ENCODE measurements at places on chromosomes 3 and 15. TPM values are rescaled to one million over a fixed set of nuclear protein-coding genes. Genes with fewer than 3 reads are reported as not detected.

The C3orf22 gene
- not detected for total RNA-seq

DNA sequence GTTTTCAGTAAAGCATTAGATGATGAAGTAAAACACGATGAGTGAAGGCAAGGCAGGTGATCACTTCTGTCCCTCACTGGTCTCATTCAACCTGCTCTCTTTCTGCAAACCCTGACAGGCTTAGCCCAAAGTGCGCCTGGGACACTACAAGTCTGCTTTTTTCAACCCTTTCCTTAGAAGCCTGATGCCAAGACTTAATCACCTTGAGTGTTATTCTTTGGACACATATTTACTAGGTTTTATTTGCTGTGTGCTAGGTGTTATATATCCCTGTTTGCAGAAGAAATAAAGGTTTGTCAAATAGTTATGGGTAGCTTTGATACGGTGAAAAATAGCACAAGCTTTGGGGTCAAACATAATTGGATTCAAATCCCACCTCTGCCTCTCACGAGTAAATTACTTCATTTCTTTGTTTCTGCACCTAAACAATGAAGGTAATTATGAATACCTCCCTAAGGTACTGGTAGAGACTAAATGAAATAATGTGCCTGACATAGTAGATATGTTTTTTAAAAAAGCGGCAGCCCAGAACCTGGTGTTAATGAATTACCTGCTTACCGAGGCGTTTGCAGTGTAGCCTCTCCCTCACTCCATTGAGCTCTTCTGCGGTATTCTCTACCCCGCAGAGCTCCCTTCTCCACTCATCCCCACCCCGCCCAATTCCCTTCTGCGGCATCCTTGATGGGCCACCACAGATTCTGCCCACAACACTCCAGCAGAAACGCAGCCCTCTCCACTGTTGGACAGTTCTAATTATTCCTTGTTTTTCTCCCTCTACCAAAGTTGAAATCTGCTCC is 269.0 kb upstream of the TPM1 start:
- no peak overlapping the region for H3K4me3 ChIP-seq
- H3K36me3 ChIP-seq: peaks cover 27% of the 10 kb centered on the region
- peaks cover 18% of the 10 kb centered on the region for H3K4me1 ChIP-seq
- H3K27ac ChIP-seq: no peak overlapping the region
- DNase-seq: no peak

DNA sequence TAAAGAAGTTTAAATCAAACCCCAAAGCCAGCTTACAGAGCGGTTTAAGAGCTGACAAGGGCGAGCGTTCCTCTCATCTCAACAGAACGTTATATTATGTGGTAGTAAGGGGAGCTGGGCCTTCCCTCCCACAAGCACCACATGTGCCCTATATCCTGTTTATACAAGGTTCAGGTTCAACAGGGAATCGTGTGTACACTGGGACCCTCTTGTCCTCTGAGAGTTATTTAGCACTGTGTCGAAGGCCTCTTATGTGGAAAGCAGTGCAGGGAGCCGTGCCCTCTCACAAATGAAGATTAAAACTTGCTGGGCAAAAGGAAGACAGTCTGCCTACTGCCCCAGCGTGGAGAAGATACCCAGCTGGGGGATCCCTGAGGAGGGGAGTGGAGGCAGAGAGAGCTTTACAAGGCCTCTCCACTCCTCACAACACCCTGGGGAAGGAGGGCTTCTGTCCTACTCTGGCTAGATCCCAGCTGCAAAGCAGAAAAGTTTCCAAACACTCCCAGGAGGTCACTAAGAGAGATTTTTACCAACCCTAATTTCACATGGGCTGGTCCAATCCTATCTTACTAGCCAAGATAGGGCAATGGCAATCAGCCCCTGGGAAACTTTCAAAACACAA is 2.9 kb downstream of the TLE3 start:
- no peak overlapping the region for H3K27ac ChIP-seq
- H3K36me3 ChIP-seq: peaks cover 31% of the 10 kb centered on the region
- H3K4me3 ChIP-seq: peak overlapping the region; percentile 92
- no peak for DNase-seq
- H3K4me1 ChIP-seq: peaks cover 26% of the 10 kb centered on the region

GRCh38 chr3:110569073-110569472 is 502.5 kb upstream of the NECTIN3 start:
- peaks cover 12% of the 10 kb centered on the region for H3K4me1 ChIP-seq
- no peak overlapping the region for H3K4me3 ChIP-seq
- no peaks in the 10 kb centered on the region for H3K36me3 ChIP-seq
- no peak for DNase-seq
- H3K27me3 ChIP-seq: no peaks in the 10 kb centered on the region

The DAZL gene
- total RNA-seq: not detected

GRCh38 chr3:113165841-113166240 is 45.5 kb upstream of the BOC start:
- no peak overlapping the region for H3K4me3 ChIP-seq
- DNase-seq: no peak
- H3K4me1 ChIP-seq: no peaks in the 10 kb centered on the region
- no peaks in the 10 kb centered on the region for H3K27me3 ChIP-seq
- peaks cover 10% of the 10 kb centered on the region for H3K36me3 ChIP-seq

The ZDHHC19 gene
- total RNA-seq: not detected

DNA sequence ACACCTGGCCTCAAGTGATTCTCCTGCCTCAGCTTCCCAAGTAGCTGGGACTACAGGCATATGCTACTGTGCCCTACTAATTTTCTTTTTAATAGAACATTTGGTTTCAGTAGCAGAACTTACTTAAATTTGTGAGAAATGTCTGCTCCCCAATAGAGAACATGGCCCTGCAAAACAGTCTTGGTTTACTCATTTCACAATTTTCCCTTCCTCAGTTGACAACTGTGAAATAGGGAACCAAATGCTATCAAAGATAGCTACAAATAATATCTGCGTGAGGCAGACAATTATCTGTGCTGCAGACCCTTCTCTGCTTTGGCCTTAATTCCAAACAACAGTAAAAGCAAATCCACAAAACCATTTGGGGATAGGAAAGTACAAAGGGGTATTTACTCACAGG is 22.6 kb downstream of the METTL6 start:
- H3K36me3 ChIP-seq: peaks cover 5% of the 10 kb centered on the region
- H3K27me3 ChIP-seq: no peaks in the 10 kb centered on the region
- H3K27ac ChIP-seq: no peak overlapping the region
- no peak for DNase-seq
- H3K4me1 ChIP-seq: no peaks in the 10 kb centered on the region

The CCRL2 gene
- total RNA-seq: not detected

Data from MCF 10A (cell line).